ENCODE measurements at places on chromosomes 16 and 17.

DNA sequence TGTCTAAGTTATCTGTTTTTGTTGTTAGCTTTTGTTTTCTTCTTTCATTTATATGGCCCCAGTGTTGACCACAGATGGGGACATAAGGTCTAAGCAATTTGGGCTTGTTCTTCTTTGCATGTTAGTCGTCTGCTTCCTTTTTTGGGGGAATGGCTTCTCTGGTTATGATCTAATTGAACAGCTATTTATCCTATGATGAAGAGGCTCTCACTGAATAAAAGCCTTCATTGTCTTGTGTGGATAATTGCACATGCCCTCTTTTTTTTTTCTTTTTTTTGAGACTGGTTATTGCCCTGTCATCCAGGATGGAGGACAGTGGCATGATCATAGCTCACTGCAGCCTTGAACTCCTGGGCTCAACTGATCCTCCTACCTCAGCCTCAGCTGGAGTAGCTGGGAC is 13.7 kb downstream of the SMARCE1 start:
- no peak for DNase-seq

GRCh38 chr16:85557083-85557970 is 55.8 kb upstream of the GSE1 start:
- no peak for DNase-seq

- DNase-seq, result peak; percentile 91
Observed at GRCh38 chr17:39621523-39622379, 5.0 kb upstream of the PPP1R1B start.

GRCh38 chr17:46865100-46865499 is 13.7 kb downstream of the WNT9B start:
- DNase-seq, result no peak

GRCh38 chr16:79303959-79304387 is 296.6 kb downstream of the MAF start:
- DNase-seq, result no peak

DNA sequence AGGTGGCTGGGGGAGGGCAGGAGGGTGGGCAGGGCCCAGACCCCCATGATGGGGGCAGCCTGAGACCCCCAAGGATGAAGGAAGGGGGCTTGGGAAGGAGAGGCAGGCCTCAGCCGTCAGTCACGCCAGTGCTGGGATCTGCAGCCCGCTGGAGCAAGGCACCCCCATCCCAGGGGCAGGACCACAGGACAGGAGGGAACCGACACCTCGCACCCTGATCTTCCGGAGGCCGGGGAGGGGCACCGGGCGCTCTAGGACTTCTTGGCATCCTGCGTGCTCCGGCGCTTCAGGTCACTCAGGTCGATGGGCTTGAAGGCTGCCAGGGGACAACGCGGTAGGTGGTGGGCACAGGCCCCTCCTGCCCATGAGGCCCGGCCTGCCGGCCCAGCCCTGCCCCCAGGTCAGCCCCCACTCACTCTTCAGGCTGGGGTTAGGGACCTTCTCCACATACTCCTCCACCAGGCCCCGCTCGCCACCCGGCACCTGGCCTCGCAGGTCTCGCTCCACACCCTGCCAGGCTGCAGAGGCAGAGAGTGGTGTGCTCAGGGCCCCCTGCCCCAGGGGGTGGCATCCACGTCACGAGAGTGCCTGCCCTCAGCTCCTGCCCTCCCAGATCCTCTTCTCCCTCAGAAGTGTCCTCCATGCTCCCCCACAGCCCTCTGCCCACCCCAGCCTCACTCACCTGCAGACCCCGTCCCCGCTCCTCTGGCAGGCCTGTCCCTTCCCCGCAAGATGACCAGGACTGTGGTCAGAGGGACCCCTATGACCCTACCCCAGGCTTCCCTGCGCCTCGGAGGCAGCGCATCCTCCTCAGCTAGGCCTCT is 9.9 kb downstream of the MCRIP1 start:
- no peak for DNase-seq

DNA sequence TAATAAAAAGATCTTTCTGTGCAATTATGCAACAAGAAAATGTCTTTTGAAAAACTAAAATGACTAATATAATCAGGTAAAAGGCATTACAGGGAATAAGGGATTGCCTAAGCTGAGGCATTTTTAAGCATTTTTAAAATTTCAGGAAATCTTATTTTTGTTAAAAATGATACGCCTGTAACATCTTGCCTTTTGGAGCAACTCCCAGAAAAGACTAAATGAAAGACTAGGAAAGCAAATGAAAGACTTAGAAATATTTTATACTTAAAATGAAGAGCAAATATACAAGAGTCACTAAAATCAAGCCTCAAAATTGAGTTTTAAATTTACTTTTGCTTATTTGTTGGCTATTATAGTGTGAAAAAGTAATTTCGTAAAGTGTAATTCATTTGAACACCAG is 55.8 kb downstream of the DUSP14 start:
- DNase-seq, result no peak

DNA sequence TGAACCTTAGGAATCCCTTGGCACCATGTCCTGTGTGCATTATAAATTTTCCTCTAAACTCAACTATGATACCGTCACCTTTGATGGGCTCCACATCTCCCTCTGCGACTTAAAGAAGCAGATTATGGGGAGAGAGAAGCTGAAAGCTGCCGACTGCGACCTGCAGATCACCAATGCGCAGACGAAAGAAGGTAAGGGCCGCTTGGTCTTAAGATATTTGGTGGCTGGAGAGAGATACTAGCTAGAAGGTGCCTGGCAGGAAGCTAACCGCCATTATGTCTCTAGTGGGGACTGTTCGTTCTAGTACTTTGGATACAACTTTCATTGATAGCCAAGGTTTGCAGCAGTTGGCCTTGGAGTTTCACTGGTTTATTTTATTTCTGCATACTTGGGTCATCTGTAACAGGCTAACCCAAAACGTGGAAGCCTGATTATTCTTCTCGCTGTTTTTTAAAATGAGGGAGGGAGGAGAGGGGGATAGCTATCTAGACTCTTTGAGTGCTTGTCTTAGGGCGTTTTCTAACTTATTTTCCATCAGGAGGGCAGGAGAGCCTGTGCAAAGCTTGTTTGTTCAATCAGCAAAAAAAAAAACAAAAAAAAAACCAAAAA is 1.3 kb downstream of the RBBP6 start:
- no peak for DNase-seq

GRCh38 chr17:39753514-39754160 is 15.9 kb downstream of the GRB7 start:
- peak; percentile 51 for DNase-seq

DNA sequence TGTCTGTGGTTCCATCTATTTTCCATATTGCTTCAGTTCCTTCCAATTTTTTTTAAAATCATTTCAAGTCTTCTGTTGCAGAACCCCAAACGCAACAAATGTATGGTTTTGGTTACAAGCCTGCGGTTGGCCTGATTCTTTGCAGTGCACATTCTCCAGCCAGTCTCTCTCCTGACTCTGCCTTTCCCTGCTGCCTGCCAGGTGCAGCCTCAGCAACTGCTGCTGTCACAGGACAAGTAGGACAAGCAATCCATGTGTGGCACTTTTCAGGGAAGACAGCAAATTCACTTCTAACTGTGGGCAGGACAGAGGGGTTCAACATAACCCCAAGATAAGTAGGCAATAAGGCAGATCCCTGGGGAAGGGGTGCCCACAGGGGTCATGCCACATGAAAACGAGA is 24.2 kb downstream of the EMP2 start:
- no peak for DNase-seq

GRCh38 chr17:48915459-48916282 is 7.5 kb downstream of the UBE2Z start:
- DNase-seq, result no peak

DNA sequence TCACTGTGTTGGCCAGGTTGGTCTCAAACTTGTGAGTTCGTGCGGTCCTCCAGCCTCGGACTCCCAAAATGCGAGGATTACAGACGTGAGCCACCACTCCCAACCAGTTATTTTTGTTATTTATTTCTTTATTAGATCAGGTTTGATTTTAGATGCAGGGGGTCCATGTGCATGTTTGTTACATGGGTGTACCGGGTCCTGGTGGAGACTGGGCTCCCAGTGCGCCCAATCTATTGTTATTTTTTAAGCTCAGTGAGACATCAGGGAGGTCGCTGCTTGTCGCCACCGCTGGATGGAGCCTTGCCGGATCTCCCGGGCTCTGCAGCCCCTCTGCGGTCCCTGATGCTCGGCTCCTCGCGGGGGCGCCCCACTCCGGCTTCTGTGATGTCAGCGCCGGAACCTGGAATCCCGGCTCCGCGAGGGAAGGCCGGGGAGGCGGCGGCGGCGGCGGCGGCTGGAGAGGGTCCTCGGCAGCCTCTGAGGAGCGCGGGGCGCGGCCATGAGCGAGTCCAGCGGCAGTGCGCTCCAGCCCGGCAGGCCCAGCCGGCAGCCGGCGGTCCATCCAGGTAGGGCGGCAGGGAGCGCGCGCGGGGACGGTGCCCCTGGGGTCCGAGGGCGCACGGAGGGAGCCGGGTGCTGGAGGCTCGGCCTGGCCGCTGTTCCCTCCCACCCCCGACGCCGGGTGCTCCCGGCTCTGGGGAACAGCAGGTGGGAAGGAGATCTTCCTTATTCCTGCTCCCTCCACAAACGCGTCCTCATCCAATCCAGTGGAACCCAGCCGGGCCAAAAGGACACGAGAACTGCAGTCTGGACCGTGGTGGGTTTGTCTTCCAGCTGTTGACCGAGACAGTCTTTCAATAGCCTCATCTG is at the start of gene TMC7:
Gene TMC7 (plus strand): TSS at position 370 of the 870 bp plus-strand sequence. CDS start 130 bp downstream, at position 500.
- DNase-seq, result peak; percentile 95

DNA sequence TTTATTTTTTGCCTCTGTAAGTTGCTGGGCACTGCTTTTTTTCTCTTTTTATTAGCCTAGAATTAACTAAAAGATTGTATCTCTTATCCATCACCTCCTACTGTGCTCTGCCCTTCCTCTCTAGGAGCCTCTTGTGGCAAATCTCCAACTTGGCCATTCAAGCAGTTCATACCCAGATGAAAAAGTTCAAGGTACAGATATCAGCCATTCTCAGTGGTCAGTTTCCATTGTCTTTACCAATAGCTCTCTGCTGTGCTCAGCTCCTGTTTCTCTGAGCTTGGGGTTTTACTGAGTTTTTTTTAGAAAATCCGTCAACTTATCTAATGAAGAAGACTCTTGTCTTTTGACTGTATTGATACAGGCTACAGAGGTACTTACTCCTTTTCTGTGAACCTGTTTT is 15.6 kb downstream of the MOSMO start:
- DNase-seq, result no peak

DNA sequence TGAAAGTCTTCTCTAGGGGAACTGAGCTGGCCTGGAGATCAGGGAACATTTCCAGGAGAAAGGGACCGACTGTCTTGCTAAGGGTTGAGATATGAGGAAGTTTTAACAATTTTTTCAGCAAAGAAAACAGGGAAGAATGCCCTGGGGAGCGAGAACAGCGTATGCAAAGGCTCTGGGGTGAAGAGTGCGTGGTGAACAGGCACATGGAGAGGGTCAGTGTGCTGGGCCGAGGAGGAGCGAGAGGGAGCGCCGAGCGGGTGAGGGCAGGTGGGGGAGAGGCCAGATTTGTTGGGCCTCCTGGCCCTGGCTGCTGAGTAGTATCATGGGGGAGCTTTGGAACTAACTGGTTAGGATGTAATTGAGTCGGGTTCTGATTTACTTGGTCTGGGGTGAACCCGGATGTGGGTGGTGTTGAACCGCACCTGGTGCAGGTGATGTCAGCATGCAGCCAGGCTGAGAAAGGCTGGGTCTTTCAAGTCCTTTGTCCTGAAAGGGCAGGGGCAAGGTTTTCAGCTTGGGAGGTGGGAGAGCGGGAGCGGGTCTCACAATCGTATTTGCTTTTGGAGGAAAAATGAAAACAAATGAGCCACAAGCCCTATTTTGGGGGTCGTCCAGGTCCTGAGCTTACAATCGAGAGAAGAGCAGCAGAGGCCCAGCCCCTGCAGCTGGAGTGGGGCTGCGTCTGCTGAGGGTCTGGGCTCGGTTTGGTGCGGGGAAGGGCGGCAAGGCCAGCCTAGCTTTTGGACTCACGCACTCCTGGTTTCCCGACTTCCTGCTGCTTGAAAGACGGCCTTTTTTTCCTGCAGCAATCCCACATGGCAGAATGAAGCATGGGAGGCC is 11.1 kb upstream of the WFDC1 start:
- no peak for DNase-seq

- DNase-seq, result peak; percentile 31
Observed at GRCh38 chr17:6800422-6801027, 24.5 kb downstream of the FBXO39 start.

DNA sequence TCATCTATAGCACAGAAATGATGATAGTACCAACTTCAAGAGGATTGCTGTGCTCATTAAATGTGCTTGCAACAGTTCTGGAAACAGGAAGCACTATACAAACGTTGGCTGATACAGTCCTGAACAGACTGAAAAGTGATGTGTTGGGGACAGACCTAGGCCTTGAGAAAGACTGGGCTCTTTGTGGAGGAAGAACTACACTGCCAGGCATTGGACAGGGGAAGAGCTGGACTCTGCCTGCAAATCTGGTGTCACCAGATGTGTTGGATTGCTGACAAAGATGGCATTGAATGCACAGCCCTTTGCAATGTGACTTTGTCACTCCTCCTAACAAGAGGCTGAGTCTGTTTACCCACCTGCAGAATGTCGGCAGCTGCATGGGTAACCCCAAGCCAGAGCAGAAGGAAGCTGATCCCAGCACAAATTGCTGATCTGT is 12.4 kb upstream of the ST6GALNAC2 start:
- no peak for DNase-seq

GRCh38 chr17:7856811-7857712 is at the start of gene NAA38:
Gene NAA38, minus strand, starts transcription at chr17:7857559. Its CDS starts 96 bp downstream, at chr17:7857463.
- DNase-seq, result peak; percentile 96

DNA sequence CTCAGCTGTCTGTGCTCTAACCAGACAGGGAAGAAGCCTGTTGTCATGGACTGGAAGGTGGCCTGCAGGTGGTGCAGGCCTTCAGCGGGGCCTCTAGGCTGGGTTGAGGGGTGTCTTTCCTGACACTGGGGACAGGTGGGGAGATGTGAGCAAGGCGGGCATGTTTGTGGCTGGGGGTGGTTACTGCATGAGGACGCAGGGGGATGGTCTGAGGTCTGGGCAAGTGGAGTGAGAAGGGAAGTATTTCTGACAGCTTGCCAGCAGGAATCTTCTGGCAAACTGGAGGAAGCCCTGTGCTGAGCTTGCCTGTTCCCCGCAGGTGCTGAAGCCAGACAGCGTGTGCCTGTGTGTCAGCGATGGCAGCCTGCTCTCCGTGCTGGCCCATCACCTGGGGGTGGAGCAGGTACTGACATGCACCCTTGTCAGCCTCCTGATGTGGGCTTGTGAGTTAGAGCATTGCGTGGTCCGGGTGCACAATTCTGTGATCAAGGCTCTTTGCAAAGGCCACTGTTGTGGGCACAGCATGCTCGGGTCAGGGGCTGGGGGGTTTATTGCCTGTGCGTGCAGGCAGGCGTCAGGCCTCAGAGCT is 36.2 kb downstream of the PRMT7 start:
- no peak for DNase-seq

Data from WTC11 (cell line).